Neural crest cell (in vitro differentiated cells): ENCODE measurements at places on chromosomes 1 and 21. TPM values are rescaled to one million over a fixed set of nuclear protein-coding genes. Genes with fewer than 3 reads are reported as not detected.

- H3K36me3 ChIP-seq: no peaks in the 10 kb centered on the region
- no peak overlapping the region for H3K4me3 ChIP-seq
- H3K4me1 ChIP-seq: peaks cover 13% of the 10 kb centered on the region
- DNase-seq: no peak
- H3K27ac ChIP-seq: no peak overlapping the region
These were observed 212.7 kb upstream of the JUN start for GRCh38 chr1:58996341-58997059.

DNA sequence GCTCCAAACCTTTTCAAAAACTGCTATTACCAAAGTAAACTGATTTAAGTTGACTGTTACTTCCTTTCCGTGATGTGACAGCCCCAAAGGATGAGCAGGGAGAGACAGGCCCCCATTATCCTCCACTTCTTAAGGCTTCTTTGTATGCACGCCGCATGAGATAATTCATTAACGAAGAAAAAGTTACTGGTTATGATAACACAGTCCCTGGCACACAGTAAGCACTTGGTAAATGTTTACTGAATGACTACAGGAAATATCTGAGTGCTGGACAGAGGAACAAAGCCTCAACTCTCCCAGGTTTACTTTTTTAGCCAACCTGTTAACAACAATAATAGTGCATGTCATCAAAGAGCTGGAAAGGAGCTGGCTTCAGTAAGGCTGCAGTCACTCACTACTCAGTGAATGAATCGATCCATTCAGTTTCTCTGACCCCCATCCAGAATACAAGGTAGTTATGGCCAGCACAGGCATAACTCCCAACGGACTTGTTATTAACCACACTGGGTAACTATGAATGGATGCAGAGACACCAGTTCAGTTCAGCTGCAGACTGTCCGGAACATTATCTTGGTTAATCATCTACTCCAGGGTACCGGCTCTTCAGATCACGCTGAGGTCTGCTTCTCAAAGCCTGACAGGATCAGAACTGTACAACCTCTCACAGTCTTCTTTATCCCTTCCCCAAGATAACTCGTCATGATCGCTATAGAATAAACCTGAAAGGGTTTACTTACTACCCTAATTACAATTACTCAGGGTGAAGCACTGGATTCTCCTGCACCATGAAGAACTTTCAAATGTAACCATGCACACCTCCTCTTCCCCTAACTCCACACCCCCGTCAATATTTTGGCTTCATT is 58.3 kb downstream of the TGFBR3 start:
- H3K36me3 ChIP-seq: no peaks in the 10 kb centered on the region
- peaks cover 44% of the 10 kb centered on the region for H3K4me1 ChIP-seq
- no peaks in the 10 kb centered on the region for H3K27me3 ChIP-seq
- no peak for DNase-seq
- peak overlapping the region; percentile 63 for H3K27ac ChIP-seq
- peak overlapping the region; percentile 8 for H3K4me3 ChIP-seq

GRCh38 chr1:159798893-159799292 is 3.3 kb upstream of the FCRL6 start:
- no peak overlapping the region for H3K27ac ChIP-seq
- peak; percentile 48 for DNase-seq
- H3K4me3 ChIP-seq: no peak overlapping the region
- no peaks in the 10 kb centered on the region for H3K36me3 ChIP-seq

- H3K36me3 ChIP-seq: peaks cover 18% of the 10 kb centered on the region
- peaks cover 68% of the 10 kb centered on the region for H3K4me1 ChIP-seq
- H3K27me3 ChIP-seq: no peaks in the 10 kb centered on the region
- DNase-seq: no peak
These were observed 55.9 kb downstream of the SIPA1L2 start for GRCh38 chr1:232574077-232574476.

DNA sequence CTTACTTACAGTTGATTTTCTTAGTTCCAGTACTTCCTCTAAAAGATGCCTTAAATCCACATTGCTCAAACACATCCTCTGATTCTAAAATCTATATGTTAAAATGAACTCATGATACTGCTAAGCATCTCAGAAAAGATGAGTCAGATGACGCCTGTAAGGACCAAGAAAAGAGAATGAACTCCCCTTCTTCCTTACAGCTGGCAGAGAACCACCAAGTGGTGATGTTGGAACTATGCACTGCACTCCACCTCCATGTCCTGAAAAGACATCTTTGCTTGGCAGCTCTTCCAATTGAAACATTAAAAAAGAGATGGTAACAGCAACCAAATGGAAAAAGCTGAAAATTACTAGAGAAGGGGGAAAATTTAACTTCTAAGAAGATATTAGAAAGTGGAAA is 648.8 kb downstream of the PTPRC start:
- H3K36me3 ChIP-seq: no peaks in the 10 kb centered on the region
- no peaks in the 10 kb centered on the region for H3K4me1 ChIP-seq
- no peak overlapping the region for H3K4me3 ChIP-seq
- H3K27ac ChIP-seq: no peak overlapping the region
- H3K27me3 ChIP-seq: no peaks in the 10 kb centered on the region

DNA sequence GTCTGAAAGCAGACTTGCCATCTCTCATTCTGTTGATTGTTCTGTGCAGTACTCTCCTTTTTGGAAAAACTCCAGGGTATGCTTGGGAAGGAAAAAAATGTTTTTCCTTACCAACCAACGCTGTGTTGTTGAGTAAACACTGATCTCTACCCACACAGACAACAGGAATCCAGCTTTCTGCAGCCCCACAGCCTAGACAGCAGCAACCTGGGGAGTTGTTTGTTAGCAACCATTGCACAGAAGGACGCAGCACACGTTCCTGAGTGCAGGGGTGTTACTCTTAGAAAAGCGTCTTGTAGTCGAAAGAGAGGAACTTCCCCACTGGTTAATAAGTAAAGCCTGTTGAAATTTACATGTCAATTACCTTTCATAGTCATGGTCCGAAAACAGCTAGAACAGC is 56.6 kb downstream of the SMYD2 start:
- no peaks in the 10 kb centered on the region for H3K27me3 ChIP-seq
- no peak for DNase-seq

DNA sequence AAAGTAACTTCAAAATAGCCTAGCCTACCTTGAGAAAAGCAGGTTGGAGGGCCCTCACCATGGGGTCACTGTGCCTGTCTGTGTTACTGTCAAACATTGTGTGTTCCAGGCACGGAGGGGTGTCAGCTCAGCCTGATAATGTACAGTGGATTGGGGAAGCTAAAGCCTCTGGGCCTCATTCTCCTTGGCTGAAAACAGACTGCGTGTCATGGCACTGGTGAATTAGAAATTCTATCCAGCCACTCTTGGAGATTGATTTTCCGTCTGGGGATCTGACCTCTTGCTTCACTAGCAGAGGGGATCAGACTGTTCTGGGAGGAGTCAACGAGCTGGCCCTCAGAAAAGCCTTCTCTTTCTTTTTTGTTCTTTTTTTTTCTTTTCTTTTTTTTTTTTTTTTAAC is 123.5 kb upstream of the HOOK1 start:
- no peaks in the 10 kb centered on the region for H3K27me3 ChIP-seq
- peaks cover 22% of the 10 kb centered on the region for H3K4me1 ChIP-seq
- no peak overlapping the region for H3K4me3 ChIP-seq
- H3K36me3 ChIP-seq: peaks cover 6% of the 10 kb centered on the region
- DNase-seq: no peak

DNA sequence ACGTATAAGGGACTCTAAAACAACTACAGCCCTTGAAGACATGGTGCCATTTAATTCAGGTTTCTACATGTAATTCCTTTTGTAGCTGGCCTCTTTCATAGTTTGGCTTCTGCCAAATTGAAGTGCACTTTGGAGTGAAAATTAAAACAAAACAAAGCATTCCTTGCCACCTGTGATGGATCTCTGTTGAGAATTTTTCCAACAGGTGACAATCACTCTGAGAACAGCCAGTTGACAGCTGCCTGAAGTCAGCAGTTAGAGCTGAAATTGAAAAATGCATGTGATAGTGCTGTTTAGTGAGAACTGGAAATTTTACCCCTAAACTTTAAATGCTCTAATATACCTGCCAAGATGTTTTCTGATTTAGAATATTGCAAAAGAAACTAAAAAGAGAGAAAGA is 134.5 kb downstream of the SNX7 start:
- no peak overlapping the region for H3K4me3 ChIP-seq
- no peak overlapping the region for H3K27ac ChIP-seq
- H3K36me3 ChIP-seq: no peaks in the 10 kb centered on the region
- H3K4me1 ChIP-seq: no peaks in the 10 kb centered on the region
- DNase-seq: no peak

DNA sequence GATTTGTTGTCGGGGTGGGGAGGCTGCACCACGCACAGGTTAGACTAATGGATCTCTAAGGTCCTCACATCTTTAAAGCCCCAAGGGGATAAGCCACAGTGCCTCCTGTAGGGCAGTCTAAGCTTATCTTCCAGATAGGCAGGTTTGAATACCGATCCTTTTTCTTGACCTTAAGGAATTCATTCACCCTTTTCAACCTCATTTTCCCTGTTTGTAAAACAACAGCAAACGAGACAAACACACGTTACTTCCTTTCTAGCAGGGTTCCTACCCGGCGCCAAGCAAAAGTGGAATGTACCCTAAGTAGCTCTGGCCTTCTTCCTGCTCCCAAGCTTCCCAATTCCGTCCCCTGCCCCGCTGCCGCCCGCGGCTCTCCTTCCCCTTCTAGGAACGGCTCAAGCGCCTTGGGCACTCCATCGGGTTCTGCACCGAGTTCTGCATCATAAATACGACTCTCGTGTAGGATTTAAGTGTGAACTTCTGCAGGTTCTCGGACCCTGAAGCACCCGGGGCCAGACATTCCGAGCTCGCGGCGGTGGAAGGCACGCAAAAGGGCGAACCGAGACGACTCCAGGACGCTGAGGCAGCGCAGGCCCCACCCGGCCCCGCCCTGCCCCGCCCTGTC is 548 bp upstream of the CDC20 start:
- H3K4me3 ChIP-seq: peak overlapping the region; percentile 98
- H3K4me1 ChIP-seq: peaks cover 53% of the 10 kb centered on the region
- H3K27ac ChIP-seq: peak overlapping the region; percentile 93
- H3K36me3 ChIP-seq: peaks cover 23% of the 10 kb centered on the region
- DNase-seq: no peak
- no peaks in the 10 kb centered on the region for H3K27me3 ChIP-seq

DNA sequence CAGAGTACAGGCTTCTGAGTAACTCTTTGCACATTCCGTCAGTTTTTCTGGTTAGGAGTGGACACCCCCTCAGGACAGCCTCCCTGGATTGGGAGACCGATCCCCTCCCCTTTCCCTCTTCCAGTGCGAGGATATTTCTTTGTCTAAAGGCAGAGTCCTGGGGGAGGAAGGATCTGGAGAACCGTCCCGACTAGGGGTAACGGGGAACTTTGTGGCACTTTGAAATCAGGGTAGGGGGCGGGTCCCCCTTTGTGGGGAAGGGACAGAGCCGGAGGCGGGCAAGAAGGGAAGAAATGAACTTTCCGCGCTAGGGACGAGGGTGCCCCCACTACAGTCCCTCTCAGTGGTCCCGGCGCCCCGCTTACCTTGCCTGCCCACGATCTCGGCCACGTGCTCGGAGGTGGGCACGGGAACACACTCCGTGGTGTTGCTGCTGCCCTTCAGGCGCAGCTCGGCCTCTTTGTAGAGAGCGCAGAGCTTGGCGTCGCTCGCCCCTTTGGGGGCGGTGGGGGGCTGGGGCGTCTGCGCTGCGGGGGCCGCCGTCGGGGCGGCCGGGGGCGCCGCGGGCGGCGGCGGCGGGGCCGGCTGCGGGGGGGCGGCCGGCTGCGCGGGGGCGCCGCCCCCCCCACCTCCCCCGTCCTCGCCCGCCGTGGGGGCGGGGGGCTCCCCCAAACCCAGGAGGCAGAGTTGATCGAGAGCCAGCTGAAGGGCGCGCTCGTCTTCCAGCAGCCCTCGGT is 917 bp downstream of the MEX3A start:
- no peaks in the 10 kb centered on the region for H3K27me3 ChIP-seq
- peaks cover 20% of the 10 kb centered on the region for H3K36me3 ChIP-seq
- peak overlapping the region; percentile 100 for H3K4me3 ChIP-seq
- H3K27ac ChIP-seq: peak overlapping the region; percentile 98
- peaks cover 68% of the 10 kb centered on the region for H3K4me1 ChIP-seq
- DNase-seq: no peak

DNA sequence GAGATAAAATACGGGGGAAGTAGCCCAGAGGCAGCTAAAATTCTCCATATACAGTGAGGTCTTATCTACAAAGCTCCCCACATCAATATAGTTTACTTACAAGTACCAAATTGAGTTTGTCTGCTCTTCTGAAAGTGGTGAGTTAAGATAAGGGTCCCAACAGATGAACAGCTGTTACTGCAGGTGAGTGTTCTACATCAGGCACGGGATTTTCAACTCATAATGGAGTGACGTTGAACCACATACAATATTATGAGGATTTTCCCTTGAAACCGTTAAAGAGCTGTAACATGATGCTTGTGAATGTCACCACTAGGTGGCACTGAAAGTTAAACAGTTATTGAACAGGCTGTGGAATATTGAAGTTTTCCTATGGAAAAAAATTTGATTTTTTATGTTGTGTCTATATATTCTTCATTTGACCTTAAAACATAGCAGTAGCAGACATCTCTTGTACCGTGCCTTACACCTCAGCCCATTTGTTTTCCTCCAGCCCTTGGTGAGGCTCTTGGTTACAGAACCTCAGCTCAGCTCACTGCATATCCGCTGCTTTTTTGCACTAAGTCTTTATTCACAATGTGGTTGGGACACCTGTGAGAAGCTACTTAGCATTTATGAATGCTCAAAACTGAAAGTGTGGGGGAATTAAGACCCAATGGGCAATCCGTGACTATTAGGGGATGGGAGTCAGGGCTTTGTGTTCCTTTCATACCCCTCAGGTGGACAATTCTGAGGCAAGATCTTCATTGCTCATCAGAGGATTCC is 23.2 kb downstream of the CD1D start:
- H3K36me3 ChIP-seq: no peaks in the 10 kb centered on the region
- H3K27me3 ChIP-seq: peaks cover 40% of the 10 kb centered on the region
- no peaks in the 10 kb centered on the region for H3K4me1 ChIP-seq
- DNase-seq: no peak
- H3K27ac ChIP-seq: no peak overlapping the region

GRCh38 chr1:94820936-94821335 is 779 bp downstream of the SLC44A3 start:
- H3K27ac ChIP-seq: no peak overlapping the region
- DNase-seq: no peak
- peaks cover 48% of the 10 kb centered on the region for H3K27me3 ChIP-seq
- peaks cover 28% of the 10 kb centered on the region for H3K4me1 ChIP-seq
- H3K36me3 ChIP-seq: no peaks in the 10 kb centered on the region

GRCh38 chr1:247447162-247447909 is 10.6 kb downstream of the OR2B11 start:
- H3K27ac ChIP-seq: no peak overlapping the region
- peak overlapping the region; percentile 81 for H3K4me3 ChIP-seq
- no peaks in the 10 kb centered on the region for H3K36me3 ChIP-seq
- peaks cover 10% of the 10 kb centered on the region for H3K27me3 ChIP-seq
- DNase-seq: no peak

The WASF2 gene
- 81.9 and 83.1 TPM in 2 replicates for total RNA-seq

The LENEP gene
- 1.9 and 2.5 TPM in 2 replicates for total RNA-seq

The MORC3 gene
- total RNA-seq: 24.5 and 26.1 TPM in 2 replicates

The RAB42 gene
- 1.5 and 2.8 TPM in 2 replicates for total RNA-seq

The MINDY1 gene
- 19.2 and 19.6 TPM in 2 replicates for total RNA-seq

The ZC3H11A gene
- total RNA-seq: 101 and 108 TPM in 2 replicates

The NUP210L gene
- total RNA-seq: 0.05 TPM in 1 of 2 replicates, not detected in the other
